ENCODE measurements at places on chromosomes 3 and 15. TPM values are rescaled to one million over a fixed set of nuclear protein-coding genes. Genes with fewer than 3 reads are reported as not detected.

Gene ADGRG7
- total RNA-seq = 0.63 TPM

Gene STRA6
- 18.2 TPM for total RNA-seq

Gene SLC22A13
- 0.13 TPM for total RNA-seq

- no peak overlapping the region for H3K27ac ChIP-seq
- no peaks in the 10 kb centered on the region for H3K4me1 ChIP-seq
- H3K27me3 ChIP-seq = no peaks in the 10 kb centered on the region
These were observed 20.9 kb downstream of the SPPL2A start for GRCh38 chr15:50744601-50745000.

GRCh38 chr3:73214846-73215245 lies 153.4 kb downstream of the EBLN2 start:
- no peaks in the 10 kb centered on the region for H3K4me1 ChIP-seq
- H3K27me3 ChIP-seq = no peaks in the 10 kb centered on the region
- no peak overlapping the region for H3K27ac ChIP-seq
- no peak for DNase-seq
- H3K36me3 ChIP-seq = no peaks in the 10 kb centered on the region

- H3K27ac ChIP-seq = no peak overlapping the region
- no peaks in the 10 kb centered on the region for H3K4me1 ChIP-seq
- DNase-seq = no peak
- H3K36me3 ChIP-seq = no peaks in the 10 kb centered on the region
These were observed 833.0 kb upstream of the CADM2 start for GRCh38 chr3:84125760-84126159.

DNA sequence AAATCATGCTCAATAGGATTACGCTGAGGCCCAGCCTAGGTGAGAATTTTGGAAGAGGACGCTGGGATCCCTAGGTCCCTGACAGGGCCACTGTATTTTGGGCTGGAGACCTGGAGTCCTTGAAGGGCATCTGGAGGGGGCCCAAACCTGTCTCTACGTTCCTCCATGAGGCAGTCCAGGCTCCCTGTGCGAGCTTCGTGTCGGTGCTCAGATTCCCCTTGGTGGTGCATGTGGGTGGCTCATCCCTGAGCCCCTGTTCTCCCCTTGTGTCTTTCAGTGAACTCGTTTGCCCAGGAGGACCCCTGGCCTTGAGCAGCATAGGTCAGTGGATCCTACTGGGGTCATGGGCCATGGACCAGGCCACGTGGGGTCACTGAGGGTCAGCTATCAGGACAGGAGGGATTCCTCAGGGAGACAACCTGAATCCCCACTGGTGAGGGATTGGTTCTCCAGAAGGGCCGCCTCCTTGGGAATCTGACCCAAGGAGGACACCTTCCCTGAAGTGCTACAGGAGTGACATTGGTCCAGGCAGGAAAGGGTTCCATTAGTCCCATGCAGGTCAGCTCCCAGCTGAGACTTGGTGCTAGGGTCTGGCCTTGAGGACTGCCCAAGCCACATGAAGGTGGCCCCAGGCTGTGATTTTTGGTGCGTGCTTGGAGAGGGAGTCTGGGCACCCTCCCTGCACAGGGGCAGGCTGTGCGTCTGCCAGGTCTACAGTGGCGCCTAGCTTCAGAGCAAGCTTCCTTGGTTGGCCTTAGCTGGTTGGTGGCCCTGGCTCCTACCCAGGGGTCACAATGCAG lies 229.8 kb downstream of the SNRPN start:
- peak; percentile 7 for DNase-seq
- H3K36me3 ChIP-seq = no peaks in the 10 kb centered on the region
- H3K27me3 ChIP-seq = no peaks in the 10 kb centered on the region

DNA sequence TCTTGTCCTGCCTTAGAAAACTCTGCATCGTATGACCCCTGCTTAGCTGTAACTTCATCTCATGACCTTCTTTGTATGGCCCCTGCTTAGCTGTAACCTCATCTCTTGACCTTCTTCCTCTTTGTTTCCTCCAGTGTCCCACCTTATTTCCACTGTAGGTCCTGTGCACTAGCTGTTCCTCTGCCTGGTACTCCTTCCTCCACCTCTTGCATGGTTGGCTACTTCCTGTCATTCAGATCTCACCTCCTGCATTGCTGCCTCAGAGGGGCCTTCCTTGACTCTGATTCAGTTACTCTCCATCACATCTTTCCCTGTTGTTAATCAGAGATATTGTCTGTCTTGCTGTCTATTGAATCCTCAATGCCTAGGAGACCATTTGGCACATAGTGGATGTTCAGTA lies 63.2 kb downstream of the PDE8A start:
- H3K4me3 ChIP-seq = no peak overlapping the region
- H3K27ac ChIP-seq = no peak overlapping the region
- no peaks in the 10 kb centered on the region for H3K36me3 ChIP-seq
- H3K4me1 ChIP-seq = peaks cover 8% of the 10 kb centered on the region
- no peak for DNase-seq

DNA sequence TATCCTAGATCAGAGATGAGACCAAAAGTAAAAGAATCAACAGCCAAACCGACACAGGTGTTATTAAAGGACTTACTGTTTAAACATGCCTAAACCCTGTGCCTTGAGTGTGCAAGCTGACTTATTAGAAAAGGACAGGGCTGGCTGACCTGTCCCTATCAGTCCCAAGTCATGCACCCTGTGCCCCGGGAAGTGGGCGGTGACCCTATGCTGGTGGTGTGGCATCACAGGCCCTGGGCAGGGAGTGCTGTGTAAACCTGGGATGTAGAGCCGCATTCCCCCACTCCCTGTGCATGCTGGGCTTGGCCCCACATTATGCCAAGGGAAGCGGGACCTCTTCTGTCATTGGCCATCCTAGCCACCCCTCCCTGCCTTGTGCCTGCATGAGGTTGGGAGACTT lies 10.6 kb downstream of the DNAJA4 start:
- H3K27ac ChIP-seq = no peak overlapping the region
- no peaks in the 10 kb centered on the region for H3K36me3 ChIP-seq
- no peak overlapping the region for H3K4me3 ChIP-seq

DNA sequence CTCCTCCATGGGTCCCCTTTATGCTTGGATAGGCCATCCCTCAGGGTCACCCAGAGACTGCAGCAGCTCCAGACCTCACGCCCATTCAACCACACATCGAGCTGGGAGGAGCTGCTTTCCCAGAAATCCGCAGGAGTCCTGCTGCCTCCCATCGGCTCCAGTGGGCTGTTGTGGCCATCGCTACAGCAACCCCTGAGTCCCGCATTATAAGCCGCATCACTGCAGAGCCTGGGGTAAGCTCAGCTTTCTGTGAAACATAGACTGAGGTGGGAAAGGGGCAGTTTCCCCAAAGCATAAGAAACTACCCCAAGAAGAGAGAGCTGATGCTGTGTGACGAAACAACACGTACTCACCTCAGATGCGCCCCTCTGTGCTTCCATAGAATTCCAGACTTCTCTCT lies 35.7 kb downstream of the MRPL46 start:
- no peaks in the 10 kb centered on the region for H3K36me3 ChIP-seq
- no peak overlapping the region for H3K4me3 ChIP-seq
- no peak overlapping the region for H3K27ac ChIP-seq
- H3K27me3 ChIP-seq = peaks cover 54% of the 10 kb centered on the region

GRCh38 chr3:177483182-177483967 lies 286.1 kb upstream of the TBL1XR1 start:
- H3K27me3 ChIP-seq = no peaks in the 10 kb centered on the region
- H3K4me1 ChIP-seq = peaks cover 9% of the 10 kb centered on the region
- no peak overlapping the region for H3K4me3 ChIP-seq
- peak; percentile 85 for DNase-seq
- H3K36me3 ChIP-seq = no peaks in the 10 kb centered on the region
- H3K27ac ChIP-seq = peak overlapping the region; percentile 19
